ENCODE measurements at places on chromosomes 12 and 14.

DNA sequence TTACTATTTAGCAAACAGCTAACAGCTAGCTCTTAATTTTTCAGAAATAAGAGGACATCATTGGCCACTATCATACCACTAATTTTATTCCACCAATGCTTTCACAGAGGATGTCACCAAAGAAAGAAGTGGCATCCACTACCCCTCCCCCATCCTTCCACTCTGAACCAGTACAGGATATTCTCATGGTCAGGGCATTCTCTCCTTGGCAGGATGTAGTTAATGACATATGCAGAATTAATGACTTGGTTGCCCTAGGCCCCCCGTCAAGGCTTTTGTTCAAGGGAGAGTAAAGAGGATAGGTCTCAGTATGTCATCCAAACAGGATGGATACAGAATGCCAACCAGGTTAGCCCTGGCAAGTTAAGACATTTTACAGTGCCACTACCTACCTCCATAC is 18.9 kb upstream of the NUP107 start:
- DNase-seq, result no peak

DNA sequence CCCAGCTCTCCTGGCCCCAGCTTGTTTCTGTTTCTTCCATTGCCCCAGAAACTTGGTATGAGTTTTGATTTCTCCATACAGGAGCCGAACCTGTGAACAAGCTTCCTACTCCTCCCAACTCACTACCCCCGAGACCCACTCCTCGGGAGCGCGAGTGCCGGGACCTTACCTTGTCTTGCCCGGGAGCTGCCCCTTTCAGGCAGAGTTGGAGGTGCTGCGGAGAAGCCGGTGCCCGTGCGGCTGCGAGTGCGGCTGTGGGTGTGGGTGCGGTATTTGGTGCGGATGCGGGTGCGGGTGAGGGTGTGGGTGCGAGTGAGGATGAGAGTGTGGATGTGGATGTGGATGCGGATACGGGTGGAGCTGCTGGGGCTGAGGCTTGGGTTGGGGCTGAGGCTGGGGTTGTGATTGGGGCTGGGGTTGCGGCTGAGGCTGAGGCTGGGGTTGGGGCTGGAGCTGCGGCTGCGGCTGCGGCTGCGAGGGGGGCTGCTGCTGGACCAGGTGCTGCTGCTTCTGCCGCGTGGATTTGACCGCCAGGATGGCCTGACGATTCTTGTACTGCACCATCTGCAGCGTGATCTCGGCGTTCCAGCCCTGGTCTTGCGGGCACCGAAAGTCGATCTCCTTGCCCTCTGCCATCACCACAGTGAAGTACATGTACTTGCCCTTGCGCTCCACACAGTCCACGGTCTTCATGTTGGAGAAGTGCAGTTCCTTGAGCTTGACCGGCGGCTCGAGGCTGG is 1.1 kb downstream of the PHLDA1 start:
- no peak for DNase-seq

DNA sequence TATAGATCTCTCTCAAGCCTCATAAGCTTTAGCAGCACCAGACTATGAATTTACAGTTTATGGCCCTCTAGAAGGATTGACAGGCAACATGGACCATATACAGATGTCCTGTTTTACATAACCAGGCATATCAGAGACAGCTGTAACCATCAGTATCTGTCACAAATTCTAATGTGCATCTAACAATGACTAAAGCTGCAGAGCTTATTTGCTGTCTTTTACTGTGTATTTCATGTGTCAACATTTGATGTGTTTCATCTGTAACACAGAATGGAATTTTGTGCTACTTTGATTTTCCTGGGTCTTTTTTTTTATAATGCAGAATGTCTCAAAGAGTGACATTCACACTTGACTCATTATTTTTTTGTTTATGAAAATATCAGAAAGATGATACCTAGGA is 348.3 kb downstream of the SLC16A7 start:
- DNase-seq, result no peak

DNA sequence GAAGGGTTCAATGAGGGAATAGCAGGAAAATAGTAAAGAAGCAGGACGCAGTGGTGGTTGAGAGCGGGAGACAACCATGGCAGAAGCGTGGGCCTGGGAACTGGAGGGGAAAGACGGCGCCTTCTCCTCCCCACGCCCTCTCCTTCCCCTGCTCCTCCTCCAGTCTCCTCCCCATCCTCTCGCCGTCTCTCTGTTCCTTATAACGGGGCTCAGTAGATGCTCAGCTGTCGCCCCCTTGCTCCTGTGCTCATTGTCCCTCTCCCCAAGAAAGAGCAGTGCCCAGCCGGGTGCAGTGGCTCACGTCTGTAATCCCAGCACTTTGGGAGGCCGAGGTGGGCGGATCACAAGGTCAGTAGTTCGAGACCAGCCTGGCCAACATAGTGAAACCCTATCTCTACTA is 142.0 kb downstream of the BCL11B start:
- DNase-seq, result no peak

- DNase-seq, result no peak
Observed at GRCh38 chr12:19946550-19946949, 421.8 kb upstream of the PDE3A start.

DNA sequence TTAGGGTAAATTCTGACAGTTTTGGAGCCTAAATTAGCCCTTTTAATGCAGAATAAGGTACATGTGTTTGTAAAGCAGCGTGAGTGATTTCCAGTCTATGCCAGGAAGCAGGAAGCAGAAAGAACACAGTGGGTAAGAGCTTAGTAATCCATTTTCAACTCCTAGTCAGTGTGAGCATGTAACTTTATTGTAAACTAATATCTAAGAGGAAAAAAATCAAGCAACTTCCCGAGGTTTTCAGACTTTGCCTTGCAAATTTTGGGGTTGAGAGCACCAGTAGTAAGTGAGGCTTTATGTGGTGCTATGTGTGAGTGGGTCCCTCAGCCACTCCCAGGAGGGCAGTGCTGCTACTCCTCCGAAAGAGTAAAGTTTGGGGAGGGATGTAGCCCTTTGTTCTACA is 2.9 kb downstream of the CIPC start:
- no peak for DNase-seq

GRCh38 chr14:68199554-68200151 is 380.1 kb downstream of the RAD51B start:
- DNase-seq, result no peak

DNA sequence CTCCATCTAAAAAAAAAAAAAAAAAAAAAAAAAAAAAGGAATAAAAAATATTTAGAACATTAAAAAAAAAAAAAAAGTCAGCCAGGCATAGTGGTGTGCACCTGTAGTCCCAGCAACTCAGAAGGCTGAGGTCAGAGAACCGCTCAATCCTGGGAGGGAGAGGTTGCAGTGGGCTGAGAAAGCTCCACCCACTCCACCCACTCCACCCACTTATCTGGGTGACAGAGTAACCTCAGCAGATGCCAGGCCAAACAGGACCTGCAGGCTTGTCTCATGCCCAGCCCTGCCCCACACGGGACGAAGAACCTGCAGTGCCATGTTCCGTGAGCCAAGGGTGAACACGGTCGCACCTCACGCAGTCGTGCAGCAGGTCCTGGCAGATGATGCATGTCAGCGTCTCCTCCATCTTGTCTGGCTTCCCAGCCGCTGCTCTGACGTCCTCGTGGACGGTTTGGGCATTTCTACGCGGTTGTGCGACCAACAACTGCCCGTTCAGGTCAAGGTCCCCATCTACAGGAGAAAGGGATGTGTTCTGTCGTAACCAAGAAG is 28.6 kb downstream of the CHFR start:
- no peak for DNase-seq

DNA sequence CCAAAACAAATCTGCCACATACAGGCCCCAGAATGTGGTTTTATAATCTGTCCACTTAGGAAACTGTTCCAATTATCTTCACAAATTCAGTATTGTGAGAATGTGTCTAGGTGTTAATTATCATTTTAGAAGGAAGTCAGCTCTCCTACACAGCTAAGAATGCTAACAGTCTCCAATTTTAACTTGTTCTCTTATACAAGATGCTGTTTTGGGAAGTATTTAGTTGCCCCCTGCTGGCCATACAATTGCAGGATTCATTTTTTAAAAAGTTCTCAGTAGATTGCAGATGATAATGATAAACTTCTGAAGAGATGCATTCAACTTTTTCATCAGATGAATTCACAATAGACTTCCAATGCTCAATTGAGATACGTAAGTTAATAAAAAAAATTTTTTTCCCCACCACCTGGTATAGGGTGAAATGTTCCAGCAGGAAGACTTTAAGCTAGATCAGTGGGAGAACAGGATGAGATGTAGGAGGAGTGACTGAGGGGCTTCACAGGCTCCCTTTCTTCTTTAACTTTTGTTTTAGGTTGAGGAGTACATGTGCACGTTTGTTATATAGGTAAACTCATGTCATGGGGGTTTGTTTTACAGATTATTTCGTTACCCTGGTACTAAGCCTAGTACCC is 27.3 kb upstream of the OSBPL8 start:
- DNase-seq, result no peak

GRCh38 chr14:88554457-88555286 is at the start of gene PTPN21:
Gene PTPN21, minus strand, starts transcription at chr14:88555007. Its CDS starts 4,590 bp downstream, at chr14:88550417.
- DNase-seq, result no peak

GRCh38 chr12:56007564-56008559 is 10.8 kb downstream of the SUOX start:
- DNase-seq, result no peak

DNA sequence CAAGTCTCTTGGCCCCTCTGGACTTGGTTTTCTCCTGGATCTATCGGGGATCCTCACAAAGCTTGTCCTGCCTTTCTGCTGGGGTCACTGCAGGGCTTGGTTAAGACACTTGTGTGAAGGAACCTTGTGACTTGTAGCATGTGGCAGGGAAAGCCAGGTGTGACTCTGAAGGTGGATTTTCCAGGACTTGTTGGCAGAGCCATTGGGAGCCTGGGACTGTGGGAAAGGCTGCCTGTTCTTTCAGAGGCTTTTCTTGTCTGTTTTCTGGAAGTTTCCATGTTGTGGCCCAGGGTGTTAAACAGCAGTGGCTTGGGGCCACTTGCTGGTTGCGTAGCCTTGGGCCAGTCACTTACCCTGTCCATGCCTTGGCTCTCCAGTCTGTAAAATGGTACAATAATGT is 12.6 kb downstream of the KMT5A start:
- DNase-seq, result no peak

- DNase-seq, result no peak
Observed at GRCh38 chr14:68164711-68165113, 345.1 kb downstream of the RAD51B start.

DNA sequence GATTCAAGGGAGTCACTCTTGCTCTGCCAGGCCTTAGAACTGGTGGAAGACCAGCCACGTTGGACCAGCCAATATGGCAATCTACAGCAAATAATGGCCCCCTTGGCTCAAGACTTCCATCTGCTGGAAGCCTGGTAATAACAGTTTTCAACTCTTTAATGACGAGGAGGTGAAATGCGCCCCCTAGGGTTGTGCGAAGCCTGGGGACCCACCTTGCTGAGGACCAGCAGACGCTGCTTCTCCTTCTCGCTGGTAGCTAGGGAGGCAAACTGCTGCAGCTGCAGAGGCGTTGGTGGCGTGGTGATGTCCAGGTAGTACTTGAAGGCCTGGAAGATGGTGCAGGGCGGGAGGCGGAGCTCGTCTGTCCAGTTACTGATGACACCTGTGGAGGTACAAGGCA is 41.5 kb upstream of the FBXO21 start:
- DNase-seq, result no peak

DNA sequence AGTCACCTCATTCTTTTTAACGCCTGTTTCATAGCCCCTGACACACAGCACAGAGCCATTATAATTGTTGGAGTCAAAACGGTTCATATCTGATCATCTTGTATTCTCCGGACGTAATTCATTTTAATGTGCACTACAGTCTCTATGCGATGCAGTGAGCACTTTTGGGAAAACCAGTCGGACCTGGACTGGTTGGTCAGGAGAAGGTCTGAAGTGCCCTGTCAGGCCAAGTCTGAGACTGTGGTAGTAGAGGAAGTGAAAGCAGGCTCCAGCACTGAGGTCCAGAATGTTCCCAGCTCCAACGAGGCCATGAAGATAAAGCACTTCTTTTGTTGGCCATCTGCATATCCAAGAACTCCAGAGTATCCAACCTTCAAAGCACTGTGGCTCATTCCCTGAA is 117.1 kb upstream of the NCOR2 start:
- DNase-seq, result no peak

DNA sequence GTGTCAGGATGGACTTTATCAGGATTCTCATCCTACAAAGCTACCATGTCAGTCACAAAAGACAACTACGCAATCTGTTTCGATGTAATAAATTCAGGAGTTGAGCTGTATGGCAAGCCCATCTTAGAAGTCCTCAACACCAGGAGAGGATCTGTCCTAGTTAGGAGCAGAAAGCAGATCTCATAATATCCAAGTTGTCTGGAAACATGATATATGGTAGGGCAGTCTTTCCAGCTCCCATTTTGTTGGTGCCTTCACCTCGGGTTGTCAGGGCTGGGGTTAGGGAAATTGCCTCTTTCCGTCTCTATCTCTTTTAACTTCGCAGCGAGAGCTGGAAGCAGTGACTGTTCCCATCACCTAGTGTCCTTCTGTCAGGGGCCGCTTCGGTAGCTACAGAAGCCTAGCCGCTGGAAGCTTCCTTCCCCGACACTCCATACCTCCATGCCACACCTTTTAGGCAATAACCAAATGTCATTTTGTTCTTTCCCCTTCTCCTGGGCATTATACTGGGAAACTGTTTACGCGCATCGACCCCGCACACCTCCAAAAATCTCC is 1.4 kb downstream of the NIN start:
- no peak for DNase-seq

GRCh38 chr14:66540038-66540437 is 32.1 kb downstream of the GPHN start:
- no peak for DNase-seq

GRCh38 chr12:104155711-104156555 is 17.9 kb upstream of the NFYB start:
- DNase-seq, result no peak

- no peak for DNase-seq
Observed at GRCh38 chr12:49987625-49988303, 15.0 kb downstream of the AQP6 start.

DNA sequence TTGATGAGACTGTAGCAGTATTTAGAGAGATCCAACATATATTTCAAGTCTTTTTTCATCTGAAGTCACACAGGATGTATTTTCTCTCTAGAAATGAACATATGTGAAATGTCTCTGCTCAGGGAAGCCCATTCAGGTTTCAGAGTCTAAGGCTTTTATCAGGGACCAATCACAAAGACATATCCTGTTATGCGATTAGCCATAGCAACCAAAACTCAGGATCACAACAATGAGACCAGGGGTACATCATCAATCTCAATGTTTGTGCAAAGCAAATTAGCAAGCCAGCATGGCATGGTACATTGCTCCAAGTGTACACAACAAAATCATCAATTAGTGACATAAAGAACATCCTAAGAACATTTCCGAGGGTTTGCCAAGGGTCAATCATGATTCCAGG is 99.2 kb upstream of the AMN1 start:
- DNase-seq, result no peak

Measured in cerebellar nuclear complex (tissue), 1 donor.